ENCODE measurements at places on chromosomes 2 and 18.

DNA sequence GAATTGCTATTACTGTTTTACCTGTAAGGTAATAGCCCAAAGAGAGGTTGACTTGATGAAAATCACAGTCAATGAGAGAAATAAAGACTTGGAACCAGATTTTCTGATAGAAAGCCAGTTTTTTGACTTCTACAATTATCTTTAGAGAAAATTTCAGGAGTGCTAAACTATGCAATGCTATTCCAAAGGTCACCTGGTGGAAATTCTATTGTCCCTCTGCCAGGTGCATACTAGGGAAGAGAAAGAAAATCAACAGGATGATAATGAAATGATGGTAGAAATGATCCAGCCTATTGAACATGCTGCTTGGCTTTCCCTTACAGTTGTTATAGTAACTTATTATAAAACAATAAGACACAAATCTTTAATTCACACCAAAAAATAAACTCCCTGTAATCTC, 85.0 kb downstream of the FASTKD2 start:
- no peak for DNase-seq

GRCh38 chr18:13627639-13628038, 98.7 kb downstream of the FAM210A start:
- no peak for DNase-seq

DNA sequence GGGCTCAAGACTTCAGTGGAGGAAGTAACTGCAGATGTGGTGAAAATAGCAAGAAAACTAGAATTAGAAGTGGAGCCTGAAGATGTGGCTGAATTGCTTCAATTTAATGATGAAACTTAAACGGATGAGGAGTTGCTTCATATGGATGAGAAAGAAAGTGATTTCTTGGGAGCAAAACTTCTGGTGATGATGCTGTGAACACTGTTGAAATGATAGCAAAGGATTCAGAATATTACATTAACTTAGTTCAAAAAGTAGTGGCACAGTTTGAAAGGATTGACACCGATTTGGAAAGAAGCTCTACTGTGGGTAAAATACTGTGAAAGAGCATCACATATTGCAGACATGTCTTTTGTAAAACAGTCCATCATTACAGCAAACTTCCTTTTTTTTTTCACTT, 638.0 kb downstream of the NYAP2 start:
- no peak for DNase-seq

- DNase-seq, result no peak
These were observed 37.2 kb upstream of the STAT1 start for GRCh38 chr2:191051177-191051576.

DNA sequence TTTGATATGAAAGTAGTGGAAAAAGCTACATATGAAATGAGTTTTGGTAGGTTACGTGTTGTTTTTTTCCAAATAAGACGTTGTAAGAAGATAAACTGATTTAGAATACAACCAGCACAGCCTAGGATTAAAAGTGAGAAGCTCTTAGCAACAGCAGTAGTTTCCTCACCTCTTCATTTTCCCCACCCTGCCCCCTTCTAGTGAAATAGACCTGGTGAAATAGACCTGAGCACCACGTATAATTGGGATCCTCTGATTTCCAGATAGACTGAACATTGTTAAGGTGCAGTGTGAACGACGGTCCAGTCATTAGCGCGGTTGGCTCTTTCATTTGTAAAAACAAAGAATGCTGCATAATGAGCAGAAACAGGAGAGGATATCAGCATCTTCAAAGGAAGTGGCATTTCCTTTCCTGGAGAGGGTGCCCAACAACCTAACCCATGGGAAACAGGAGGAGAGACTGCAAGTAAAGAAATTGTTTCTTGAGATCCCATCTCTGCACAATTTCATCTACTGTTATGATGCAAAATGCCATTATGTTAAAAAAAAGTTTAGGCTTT, 114.3 kb downstream of the FIGN start:
- no peak for DNase-seq

DNA sequence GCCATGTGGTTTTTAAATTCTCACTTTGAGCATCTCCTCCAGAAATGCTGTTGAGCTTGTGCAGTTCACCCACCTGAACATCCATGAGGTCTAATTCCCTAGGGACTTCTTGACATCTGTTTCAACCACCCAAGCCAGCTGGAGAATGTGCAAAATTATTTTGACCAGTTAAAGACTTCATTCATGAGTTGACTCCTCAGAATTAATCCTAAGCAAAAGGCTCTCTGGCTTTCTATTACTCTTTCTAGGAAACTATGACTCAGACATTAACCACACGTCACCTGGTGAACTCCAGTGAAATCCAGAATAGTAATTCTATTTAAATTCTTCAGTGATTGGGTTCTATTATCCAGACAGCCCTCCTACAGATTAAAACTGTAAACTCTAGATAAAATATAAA, 247.5 kb downstream of the NBAS start:
- DNase-seq, result no peak

GRCh38 chr2:163401481-163401880, 334.3 kb downstream of the FIGN start:
- no peak for DNase-seq

GRCh38 chr2:170013802-170014551, 164.0 kb upstream of the MYO3B start:
- no peak for DNase-seq

DNA sequence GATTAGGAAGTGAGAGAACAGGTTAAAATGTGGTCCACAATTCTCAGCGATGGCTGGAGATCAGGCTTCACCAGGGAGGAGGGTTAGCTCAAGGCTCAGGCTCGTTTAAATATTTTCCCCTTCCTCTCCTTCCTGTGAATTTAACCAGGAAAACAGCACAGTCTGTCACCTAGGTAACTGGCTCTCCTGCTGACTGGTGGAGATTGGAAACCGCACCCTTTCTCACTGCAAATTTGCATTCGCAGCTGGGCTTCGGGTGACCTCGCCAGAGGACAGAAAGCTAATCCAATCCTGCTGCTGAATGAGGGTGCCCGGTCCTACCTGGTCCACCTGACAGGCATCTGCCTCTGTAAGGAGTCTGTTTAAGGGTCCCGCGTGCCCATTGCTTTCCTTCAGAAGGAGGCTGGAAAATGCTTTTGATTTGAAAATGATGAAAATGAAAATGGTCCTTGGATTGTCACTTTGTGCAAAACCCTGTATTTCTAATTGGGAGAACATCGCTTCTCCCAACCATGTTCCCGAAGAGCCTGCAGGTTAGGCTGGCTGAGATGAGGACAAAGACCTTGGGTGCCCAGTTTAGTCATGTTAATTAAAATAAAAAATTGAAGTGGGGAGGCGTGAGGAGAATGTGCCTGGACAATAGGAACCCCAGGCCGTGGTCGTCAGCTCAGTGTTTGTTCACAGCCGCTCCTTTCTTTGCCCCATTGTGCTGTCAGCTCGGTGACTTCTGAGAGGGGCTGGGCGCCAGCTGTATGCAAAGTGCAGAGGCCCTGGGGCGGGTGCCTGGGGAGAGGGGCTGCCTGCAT, 43.4 kb upstream of the MTCL1 start:
- peak; percentile 85 for DNase-seq

- no peak for DNase-seq
These were observed 678.0 kb downstream of the EPHA4 start for GRCh38 chr2:220894069-220894468.

GRCh38 chr18:7921938-7922587, 354.9 kb downstream of the PTPRM start:
- DNase-seq, result no peak

DNA sequence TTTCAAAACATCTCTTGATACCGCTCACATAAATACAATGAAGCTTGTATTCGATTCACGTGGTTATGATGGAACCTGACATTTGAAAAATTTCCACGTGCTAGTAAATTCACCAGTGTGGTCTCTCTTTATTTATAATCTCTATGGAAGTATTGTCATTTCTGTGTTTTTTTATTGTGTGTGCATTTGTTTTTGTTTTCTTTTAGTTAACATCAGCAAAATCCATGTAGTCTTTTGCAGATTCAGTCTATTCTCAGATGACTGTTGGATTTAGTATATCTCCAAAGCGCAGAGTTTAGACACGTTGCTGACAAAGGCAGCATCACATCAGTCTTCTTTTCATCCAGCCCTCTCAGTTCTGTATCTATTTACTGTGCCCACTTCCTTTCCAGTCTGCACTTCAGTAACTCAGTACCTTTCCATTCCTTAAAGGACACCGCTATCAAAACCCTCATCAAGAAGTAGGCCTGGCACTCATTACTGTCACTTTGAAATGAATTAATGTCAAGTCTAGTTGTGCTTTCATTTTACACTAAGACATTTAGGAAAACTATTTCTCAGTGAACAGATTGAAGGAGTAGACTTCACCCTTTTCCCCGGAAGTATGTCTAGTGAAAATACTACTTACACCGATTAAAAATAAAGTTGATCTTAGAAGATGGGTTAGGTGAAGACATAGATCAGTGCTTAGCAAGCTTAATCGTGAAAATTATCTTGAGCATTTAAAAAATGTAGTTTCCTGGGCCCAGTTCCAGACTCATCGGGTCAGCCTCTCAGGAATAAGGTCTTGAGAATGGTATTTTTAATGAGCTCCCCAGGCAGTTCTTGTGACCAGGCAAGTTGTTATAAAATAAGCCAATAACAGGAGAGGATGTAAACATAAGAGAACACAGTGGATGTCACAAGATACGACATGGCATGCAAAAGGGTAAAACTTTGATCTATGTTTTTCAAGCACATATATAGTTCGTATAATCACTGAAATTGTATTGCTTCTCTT, 506.8 kb upstream of the ZEB2 start:
- DNase-seq, result no peak

DNA sequence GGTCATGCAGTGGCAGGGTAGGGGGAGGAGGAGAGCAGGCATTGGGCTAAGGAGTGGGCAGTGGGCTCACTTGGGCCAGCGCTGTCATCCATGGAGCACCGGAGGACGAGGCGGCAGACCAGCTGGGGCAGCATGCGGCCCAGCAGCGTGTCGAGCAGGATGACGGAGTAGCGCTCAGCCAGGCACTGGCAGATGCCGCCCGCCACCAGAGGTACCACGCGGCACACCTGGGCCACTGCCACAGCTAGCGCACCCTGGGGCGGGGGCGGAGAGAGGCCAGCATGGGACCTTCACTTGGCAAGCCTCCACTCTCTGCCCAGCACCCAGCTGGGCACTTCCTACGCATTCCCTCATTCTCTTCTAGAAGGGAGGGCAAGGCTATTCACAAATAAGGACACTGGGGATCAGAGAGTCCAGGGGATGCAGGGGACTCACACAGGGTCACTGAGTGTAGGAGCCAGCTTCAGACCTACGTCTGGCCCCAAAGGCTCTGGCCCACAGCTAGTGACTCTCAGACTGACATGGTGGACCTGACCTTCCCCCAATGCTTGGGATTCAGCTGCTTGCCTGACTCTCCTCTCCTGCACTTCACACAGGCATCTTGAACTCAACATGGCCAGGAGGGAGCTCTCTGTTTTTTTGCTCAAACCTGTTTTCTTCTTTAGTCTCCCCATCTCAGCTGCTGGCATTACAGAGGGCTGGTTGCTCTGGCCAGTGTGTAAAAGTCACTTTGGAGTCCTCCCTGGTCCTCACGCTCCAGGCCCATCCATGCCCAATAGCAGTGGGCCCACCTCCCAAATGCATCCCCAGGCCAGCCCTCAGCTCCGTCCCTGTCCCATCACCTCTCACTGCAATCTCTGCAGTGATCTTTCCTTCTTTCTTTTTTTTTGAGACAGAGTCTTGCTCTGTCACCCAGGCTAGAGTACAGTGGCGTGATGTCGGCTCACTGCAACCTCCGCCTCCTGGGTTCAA, 4.1 kb downstream of the SFTPB start:
- no peak for DNase-seq

GRCh38 chr2:205524656-205525055, 157.6 kb upstream of the NRP2 start:
- no peak for DNase-seq

DNA sequence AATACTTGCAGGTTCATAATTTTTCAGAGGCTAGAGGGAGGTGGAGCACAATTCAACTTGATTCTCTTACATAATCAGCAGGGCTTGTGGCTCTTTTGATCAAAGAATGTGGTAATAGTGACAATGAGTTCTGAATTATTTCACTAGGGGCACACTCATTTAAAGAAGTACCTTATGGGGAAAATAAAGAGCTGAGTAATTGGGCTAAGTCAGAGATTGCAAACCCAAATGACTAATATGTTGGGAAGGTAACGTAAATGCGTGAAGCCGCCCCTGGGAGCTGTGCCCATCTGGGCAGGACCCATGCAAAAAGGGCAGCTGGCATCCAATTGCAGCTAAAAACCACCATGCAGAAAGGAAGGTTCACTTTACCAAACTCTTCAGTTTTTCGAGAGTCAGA, 35.3 kb downstream of the NCKAP5 start:
- DNase-seq, result no peak

DNA sequence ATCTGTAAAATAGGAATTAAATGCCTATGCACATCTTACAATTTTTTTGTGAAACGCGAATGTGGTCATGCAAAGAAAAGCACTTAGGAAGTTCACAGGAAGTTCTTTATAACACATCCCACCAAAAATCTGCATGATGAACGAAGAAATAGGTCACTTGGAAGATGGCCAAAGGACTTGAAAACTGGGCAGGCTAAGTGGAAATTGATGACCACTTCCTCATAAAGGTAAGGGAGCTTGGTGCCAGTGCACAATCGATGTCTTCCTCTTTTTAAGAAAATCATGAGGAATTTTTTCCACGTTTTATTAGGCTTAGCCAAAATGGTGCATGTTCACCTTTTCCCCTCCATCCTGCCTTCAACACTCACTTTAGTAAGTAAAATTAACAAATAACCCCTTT, 8.2 kb upstream of the NT5C1B start:
- no peak for DNase-seq

GRCh38 chr2:47225061-47225783, 70.1 kb upstream of the STPG4 start:
- DNase-seq, result peak; percentile 73

DNA sequence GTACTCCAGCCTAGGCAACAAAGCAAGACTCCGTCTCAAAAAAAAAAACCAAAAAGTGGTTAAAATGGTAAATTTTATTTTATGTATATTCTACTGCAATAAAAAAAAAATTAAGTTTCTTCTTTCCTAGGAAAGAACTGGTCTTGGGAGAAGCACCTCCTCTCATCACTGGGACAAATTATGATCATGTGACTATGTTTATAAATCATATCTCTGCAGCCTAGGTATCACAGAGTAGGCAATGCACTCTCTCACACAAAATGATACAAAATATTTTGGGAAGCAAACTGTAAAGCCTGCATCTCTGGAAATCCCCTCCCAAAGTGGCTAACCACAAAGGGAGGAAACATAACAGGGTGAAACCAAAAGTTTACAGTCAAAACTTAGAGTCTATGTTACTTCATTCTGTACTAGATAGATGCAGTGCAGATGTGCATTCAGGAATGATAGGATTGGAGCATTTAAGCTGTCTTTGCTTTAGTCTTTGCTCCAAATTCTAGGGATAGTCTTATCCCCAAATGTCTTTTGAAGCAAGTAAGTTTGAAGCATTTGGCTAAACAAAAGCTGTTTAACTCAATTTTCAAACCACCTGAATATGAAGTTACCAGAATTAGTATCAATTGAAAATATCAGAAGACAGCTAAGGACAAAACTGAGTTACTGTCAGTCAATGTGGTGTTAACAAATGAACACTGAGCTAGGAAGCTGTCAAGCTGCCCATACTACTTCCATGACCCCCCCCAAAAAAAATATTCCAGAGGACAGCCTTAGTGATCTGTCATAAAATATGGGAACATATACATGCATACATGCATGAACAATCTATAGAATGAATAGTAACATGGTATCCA, 21.1 kb upstream of the MALT1 start:
- no peak for DNase-seq

Measured in NCI-H1105 treated with DMSO at 0.1 percent for 48 hours (cell line).